Lower leg skin (tissue), 4 donors: ENCODE measurements at places on chromosomes 11 and 22. TPM values are rescaled to one million over a fixed set of nuclear protein-coding genes. Genes with fewer than 3 reads are reported as not detected.

DNA sequence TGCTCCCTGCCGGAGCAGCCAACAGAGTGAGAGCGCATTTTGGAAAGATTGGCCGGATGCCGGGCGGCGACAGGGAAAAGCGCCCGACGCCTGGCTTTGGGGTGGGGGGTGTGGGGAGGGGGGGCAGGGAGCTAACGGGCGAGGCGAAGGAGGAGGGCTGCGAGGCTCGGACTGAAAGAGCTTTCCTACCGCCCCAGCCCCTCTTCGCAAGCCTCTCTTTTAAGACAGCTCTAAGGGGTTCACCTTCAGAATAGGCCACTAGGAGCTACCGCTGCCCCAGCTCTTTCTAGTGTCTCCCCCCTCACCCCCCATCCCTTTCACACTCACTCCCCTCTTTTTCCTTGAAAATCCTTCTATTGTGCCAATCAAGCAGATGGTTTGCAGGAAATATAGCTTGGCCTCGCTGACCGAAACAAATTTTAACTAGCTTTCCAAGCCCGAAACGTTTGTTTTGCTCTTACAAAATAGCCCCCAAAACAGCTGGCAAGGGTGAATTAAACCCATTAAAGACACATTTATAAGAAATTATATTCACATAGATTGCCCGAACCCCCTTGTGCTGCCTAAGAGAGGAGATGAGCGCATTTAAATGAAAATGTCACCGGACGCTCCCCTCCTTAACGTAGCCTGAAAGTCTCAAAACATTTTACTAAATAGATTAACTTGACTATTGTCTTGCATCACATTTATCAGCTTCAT, 3.7 kb upstream of the DBX1 start:
- DNase-seq, result no peak

- DNase-seq, result no peak
Observed at GRCh38 chr22:50481440-50482106, at the start of gene ADM2. ADM2 (plus strand) TSS chr22:50481543; CDS start chr22:50481848, 305 bp downstream.

DNA sequence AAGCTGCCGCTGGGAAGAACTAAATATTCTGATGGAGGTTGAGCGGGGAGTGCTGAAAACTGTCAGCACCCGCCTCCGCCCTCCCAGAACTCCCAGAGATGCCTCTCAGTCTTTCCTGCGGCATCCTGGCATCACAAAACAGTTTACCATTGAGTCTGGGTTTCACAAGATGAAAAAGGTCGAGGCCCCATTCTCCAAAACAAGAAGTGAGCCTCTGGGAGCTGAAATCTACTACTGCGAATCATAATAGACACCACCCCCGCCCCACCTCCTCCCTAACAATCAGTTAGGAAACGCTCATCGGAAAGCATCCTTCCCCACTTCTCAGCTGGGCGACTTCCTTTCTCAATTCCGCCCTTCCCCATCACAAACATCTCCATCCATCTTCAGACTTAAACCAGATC, 1.0 kb downstream of the SUN2 start:
- DNase-seq, result peak; percentile 56

GRCh38 chr22:27062910-27063309, 405.5 kb downstream of the MIAT start:
- no peak for DNase-seq

GRCh38 chr11:34585304-34585734, 35.6 kb upstream of the EHF start:
- DNase-seq, result no peak

DNA sequence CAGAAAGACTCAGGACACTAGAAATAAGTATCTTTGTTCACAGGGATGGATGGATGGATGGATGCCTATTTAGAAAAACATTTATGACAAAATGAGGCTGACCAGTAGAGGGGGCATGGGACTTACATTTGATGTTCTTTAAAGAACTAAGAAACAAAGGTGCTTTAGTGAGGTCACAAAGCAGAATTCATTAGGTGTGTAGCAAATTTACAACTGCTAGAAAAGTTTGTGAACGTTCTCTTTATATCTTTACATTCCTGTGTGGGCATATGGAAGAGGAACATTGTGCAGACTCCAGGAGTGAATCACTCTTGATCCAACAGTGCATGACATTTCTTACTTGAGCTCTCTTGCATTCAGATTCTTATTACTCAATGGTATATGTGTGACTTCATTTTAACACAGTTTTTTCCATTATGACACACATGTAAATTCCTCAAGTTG, 15.8 kb upstream of the SIK2 start:
- DNase-seq, result no peak

GRCh38 chr11:74001822-74002286, 7.0 kb downstream of the UCP3 start:
- DNase-seq, result peak; percentile 66

- DNase-seq, result peak; percentile 87
Observed at GRCh38 chr11:31106968-31107576, 262.5 kb downstream of the DCDC1 start.

DNA sequence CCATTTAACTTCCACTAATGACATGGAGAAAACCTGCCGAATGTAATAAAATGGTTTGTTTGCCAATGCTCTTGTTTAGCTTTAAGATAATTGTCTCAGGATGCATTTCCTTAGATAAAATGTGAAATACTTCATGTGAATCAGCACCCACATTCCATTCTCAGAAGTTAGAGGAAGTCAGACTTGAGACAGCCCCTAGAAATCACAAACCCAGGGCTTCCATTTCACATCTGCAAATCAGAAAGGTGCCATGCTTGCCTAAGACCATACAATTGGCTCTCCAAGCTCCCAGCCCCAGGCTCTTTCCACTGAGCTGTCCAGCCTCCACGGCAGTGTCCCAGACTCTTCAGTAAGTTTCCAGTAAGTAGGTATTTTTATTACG, 35.6 kb upstream of the ADORA2A start:
- no peak for DNase-seq

GRCh38 chr22:38751422-38752346, 4.1 kb downstream of the SUN2 start:
- DNase-seq, result peak; percentile 43

- DNase-seq, result no peak
Observed at GRCh38 chr11:78472905-78473304, 55.3 kb upstream of the GAB2 start.

DNA sequence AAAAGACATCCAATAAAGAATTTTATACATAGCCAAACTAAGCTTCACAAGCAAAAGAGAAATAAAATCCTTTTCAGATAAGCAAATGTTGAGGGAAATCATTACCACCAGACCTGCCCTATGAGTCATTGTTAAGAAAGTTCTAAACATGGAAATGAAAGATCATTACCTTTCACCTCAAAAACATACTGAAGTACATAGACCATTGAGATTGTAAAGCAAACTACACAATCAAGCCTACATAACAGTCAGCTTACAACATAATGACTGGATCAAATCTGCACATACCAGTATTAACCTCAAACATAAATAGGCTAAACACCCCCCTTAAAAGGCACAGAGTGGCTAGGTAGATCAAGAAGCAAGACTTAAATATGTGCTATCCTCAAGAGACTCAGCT, 501.0 kb upstream of the LUZP2 start:
- no peak for DNase-seq

GRCh38 chr11:46302866-46303265, 25.4 kb downstream of the CREB3L1 start:
- DNase-seq, result no peak

DNA sequence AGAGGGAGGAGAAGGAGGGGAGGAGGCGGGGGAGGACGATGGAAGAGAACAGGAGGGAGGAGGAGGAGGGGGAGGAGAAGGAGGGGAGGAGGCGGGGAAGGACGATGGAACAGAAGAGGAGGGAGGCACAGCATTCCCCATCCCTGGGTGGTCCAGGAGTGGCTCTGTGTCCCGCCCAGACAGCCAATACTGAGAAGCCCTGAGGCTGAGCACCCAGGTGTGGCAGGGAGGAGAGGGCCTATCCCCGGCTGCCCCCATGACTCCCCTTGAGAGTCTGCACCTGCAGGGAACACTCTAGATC, 717 bp downstream of the MRGPRE start:
- no peak for DNase-seq

GRCh38 chr11:102390667-102391465, 43.9 kb downstream of the BIRC2 start:
- DNase-seq, result no peak

- peak; percentile 48 for DNase-seq
Observed at GRCh38 chr11:8018484-8019313, 31.6 kb downstream of the EIF3F start.

DNA sequence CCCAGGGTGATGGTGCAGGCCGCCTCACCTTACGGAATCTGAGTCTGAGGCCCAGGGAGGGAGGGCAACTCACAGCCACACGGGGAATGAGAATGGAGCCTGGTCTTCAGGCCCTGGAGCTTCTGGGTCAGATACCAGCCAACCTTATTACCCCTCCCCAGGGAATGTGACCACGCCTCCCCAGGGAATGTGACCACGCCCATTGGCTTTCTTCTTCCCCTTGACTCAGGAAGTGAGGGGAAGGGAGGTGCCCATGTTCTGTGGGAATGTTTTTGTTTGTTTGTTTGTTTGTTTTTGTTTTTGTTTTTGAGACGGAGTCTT, 57.5 kb upstream of the RBFOX2 start:
- no peak for DNase-seq

DNA sequence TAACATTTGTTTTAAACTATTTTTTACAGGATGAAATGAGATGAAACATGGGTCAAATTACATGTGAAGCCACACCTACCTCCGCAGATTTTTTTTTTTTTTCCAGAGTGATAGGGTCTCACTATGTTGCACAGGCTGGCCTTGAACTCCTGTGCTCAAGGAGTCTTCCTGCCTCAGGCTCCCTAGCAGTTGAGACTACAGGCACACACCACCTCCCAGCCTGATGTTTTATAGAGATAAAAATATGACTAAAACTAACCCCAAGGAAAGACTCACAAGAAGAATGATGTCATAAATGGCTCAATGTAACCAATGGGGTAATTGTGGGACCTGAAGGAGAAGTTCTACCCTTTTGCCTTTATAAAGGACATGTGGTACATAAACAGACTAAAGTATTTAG, 52.3 kb upstream of the SOX6 start:
- DNase-seq, result no peak

- peak; percentile 75 for DNase-seq
Observed at GRCh38 chr11:68302256-68302655, 10.1 kb upstream of the LRP5 start.

DNA sequence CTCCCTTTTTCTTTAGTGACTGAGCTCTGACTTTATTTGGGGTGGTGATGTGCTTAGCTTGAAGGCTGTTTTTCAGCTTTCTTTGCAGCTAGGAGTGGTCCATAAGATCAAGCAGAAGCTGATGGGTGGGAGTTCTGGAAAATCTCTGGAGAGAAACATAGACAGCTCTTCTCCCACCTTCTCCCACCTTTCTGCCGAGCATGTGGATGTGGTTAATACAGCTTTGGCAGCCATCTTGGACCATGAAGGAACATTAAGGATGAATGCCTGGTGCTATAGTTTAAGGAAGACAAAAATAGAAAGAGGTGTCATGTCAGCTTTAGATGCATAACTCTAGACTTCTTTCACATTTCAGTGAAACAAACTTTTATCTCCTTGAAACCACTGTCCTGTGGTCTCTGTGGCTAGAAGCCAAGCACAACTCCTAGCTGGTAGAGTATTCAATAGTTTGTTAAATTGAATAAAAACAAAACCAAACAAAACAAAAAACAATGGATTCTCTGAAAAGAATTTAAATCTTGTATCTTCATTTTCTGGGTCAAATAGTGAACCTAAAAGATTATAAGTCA, 203.6 kb upstream of the SESN3 start:
- DNase-seq, result no peak

- DNase-seq, result no peak
Observed at GRCh38 chr11:86592047-86592591, 80.3 kb downstream of the ME3 start.

SLC43A3 gene
- 57.0 TPM for total RNA-seq

MOB2 gene
- 93.5 TPM for total RNA-seq

MPST gene
- 302 TPM for total RNA-seq

SSH3 gene
- total RNA-seq, result 59.7 TPM

MS4A6A gene
- total RNA-seq, result 4.1 TPM

MMP10 gene
- total RNA-seq, result not detected

SLCO2B1 gene
- 20.9 TPM for total RNA-seq

UPK2 gene
- total RNA-seq, result not detected

SLC17A6 gene
- total RNA-seq, result not detected

SMIM35 gene
- total RNA-seq, result not detected

PTGDR2 gene
- 0.29 TPM for total RNA-seq

MIOX gene
- total RNA-seq, result not detected
